Iris pigment epithelial cell (primary cell): ENCODE measurements at places on chromosomes 7 and 10.

DNA sequence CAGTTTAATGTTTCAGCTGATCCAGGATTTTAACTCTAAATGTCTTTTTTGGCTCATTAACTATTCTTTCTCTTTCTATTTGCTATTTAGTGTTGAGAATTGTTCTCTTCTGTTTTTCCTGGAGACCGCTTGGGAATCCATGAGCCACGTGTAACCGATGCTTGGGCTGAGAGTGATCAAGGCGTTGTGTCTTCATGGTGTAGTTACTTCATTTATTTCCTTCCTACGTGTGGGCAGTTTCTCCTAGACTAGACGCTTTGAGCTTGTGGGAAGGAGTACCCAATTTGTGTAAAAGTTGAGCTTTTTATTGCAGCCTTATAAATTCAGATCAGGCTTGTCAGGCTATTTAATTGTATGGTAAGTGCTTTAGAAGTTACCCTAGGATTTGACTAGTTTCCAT, 2.9 kb downstream of the EIF3B start:
- DNase-seq, result no peak

DNA sequence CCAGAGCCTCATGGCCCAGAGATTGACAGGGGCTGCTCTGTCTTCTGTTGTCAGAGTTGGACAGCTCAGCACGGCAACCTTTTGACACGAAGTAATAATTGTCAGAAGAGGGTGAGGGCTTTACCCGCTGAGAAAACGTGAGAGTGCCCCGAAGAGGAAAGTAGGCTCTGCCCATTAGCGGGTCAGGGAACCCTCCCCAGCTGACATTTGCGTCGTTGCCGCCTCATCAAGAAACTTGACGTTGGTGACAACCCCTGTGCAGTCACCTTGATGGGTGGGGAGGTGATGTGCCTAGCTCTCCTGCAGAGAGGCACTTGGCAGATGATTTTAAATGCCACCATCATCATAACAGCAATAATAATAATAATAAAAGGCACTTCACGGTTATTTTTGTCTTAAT, 202.1 kb downstream of the USP6NL start:
- no peak for DNase-seq

DNA sequence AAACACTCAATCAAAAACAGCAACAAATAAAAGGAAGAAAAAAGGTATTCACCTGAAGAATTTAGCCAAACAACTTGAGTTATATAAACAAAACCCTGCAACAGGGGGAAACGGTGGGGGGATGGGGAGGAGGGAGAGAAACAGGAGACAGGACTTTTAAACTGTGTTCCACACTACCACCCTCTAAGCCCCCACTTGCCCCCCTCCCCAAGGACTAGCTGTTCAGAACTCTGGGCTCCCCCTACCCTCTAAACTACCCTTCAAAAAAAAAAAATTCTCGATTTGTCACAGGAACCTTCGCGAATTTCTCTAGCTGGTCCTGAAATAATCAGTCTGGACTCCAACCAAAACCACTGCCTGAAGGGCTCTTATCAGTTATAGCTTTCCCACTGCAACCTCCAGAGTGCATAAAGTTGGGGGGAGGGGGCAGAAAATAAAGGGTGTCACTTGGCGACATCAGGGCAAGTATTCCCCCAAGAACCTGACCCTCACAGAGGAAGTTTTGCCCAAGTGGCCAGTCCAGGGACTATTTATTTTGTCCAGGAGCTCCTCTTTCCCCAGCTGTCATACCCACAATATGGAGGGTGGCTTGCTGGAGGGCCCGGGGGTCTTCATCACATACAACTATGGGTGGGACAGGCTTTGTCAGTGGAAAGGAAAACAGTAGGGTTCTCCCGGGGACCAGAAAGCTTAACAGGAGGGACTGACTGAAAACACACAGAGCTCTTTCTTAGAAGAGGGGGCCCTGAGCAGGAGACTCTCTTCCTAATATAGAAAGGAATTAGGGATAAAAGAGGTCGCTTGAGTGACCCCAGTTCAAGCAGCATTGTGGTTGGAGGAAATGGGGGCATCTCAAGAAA, 1.3 kb downstream of the UBE2H start:
- peak; percentile 28 for DNase-seq

DNA sequence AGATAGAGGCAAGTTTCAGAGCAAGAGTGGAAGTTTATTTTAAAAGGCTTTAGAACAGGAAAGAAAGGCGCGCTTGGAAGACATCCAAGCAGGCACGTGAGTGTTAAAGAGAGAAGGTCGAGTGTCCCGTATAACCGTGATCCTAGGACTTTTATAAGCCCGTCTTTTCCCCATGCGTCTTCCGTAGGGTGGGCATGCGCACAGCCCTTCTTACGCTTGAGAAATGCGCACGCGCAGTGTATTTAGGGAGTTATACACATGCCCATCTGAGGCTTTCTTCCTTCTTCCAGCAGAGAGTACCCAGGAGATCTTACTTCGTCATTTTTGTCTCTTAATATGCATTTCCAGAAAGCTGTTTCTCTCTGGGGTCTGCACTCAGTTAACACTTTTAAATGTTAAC, 52.4 kb downstream of the CALD1 start:
- DNase-seq, result peak; percentile 77

GRCh38 chr10:52483587-52483986, 169.5 kb downstream of the DKK1 start:
- DNase-seq, result peak; percentile 11

DNA sequence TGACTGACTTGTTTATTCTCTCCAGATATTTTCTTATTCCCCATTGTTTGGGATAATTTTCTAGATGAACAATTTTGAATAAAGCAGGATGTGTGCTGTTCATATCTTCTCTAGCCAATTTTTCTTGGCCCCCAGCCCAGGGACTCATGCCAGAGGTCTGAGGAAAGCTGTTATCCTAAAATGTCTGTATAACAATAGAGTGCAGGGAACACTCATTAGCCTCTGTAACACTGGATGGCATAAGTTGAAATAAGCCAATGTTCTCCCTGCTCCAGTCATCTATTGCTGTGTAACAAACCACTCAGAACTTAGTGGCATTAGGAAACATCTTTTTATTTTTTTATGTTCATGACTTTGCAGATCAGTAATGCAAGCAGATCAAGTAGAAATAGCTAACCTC, 121.7 kb upstream of the TRIM24 start:
- peak; percentile 23 for DNase-seq

DNA sequence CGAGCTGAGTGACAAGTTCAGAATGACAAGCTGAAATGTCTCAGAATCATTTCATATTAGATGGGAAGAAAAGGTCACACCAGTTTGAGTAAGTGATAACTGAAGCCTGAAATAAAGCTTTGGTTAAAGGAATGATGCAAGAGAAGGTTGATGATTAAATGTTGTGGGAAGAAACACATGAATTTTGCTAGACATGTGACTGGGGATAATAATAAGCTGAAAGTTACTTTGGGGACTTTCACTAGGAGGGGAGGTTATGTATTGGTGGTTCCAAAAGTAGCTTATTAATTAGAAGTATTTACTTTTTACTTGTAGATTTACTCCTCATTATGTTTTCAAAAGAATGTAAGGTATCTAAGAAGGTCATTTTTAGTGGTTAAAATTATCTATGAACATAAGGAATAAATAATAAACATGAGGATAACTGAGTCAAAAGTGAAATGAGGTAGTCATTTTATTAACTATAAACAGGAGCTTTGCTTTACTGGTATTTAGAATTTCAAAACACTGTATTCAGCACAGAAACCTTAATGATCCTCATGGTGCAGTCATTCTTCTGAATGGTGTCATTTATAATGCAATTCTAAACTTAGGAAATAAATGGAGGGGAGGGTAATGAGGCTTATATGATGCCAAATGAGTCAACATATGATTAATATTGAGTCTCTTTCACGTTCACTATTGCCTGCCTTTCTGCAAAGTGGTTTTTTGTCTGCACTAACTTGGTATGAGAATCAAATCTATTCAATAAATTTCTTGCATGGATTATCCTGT, 63.7 kb downstream of the PRKG1 start:
- DNase-seq, result peak; percentile 34

DNA sequence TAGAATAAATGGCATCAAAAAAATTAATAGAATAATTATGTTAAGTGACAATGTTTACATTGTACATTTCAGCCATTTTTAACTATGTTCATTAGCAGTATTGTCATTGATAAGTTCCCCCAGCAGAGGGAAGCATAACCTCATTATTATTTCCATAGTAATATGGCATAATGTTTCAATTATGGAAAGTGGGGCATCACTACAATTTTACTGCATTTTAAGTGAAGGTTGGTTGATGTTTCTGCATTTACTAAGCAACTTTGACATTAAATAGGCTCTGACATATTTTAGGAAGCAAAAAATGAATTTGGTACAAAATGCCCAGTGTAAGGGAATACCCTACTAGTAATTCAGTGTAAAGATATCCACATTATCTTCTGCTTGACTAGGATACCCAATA, 218.3 kb downstream of the SEMA3A start:
- peak; percentile 21 for DNase-seq

DNA sequence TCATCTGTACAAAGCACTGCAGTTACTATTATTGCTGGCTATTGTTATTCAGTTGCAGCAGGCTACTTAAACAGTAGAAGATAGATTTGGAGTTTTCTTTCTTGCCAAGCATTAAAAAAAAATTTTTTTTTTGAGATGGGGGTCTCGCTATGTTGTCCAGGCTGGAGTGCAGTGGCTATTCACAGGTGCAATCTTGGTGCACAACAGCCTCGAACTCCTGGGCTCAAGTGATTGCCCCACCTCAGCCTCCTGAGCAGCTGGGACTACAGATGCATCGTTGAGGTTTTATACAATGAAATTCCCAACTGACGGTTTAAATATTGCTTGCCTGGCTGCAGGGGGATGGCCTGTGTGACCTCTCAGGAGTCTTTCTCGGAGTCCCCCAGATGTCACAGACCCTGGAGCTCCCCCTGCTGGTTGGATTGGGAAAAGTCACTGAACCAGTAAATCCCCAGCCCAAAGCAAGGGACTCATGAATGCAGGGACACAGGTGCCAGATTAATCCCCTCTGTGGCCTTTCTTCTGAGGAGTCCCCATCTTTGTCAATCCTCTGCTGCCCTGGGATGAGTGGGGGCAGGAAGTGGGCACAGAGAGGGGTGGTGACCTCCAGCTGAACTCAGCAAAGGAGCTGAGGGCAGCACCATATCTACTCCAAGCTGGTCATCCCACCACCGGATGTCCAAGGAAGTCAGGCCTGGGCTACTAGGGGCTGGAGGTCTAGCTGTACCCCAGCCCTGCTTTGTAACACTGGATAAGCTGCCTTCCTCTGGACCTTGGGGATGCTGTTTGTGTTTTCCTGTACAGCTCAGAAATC, 149.6 kb downstream of the C10orf105 start:
- peak; percentile 28 for DNase-seq

GRCh38 chr10:123862421-123863182, 29.0 kb downstream of the CPXM2 start:
- DNase-seq, result no peak

GRCh38 chr7:76037310-76037709, 10.5 kb downstream of the STYXL1 start:
- DNase-seq, result peak; percentile 89

DNA sequence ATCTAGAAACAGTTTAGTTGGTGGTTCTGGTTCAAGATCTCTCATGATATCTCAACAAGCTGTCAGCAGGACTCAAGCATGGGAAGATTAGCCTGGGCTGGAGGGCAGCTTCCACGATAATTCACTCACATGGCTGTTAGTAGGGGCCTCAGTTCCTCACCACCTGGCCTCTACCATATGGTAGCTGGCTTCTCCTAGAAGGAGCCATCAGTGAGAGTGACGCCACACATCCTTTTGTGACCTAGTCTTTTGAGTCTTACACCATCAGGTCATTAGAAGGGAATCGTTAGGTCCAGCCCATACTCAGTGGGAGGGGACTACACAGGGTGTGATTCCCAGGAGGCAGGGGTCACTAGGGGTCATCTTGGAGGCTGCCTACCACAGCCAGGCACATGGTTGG, 239.3 kb upstream of the PLPP4 start:
- no peak for DNase-seq

DNA sequence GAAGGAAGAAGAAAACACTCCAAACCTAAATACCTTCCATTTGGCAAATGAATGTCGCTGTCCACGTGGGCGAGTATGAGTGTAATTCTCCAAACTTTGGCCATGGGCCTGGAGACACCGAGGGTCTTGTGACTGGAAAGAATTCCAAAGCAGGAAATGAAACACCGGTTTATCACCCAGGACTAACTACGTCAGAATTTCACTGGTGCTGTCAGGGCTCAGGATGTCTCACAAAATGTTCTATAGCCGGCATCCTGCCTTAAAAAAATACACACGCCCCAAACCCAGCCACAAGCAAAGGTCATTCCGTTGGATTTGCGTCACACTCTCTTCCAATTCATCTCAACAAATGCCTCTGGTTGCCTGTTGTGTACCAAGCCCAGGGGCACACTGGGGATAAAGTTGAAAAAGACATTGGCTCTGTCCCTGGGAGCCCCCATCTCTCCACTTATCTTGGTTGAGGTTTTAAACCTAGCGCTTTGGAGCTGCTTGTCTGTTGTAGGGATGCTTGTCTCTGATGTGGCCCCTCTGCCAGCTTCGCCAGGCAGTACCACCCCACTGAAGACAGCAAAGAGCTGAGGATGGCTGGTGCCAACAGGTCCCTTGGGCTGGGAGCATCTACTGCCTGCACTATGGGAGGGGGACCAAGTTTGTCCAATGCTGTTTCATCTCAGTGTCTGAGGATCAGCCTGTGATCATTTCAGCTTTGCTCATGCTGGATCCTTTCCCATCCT, 31.2 kb downstream of the GSTO2 start:
- DNase-seq, result peak; percentile 99

- DNase-seq, result no peak
These were observed 164.1 kb downstream of the EBF3 start for GRCh38 chr10:129799942-129800341.

DNA sequence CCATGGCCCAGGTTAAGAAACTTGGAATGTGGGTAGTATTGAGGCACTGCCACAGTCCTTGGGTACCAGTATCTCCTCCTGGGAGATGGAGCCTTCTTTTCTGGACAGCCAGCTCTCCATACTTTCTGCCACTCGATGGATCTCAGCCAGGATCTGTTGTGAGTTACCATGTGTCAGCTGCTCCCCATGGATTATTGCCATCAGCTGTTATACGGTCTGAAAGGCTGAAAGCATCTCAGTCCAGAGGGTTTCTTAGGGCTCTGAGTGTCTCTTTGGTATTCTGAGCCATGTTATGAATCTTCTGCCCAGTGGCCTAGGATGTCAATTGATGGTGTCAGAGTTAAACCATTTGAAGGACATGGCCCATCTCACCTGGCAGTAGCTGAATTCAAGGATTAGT, 197.5 kb downstream of the C7orf25 start:
- DNase-seq, result no peak

- DNase-seq, result peak; percentile 84
These were observed 97.4 kb upstream of the PDCD4 start for GRCh38 chr10:110774069-110775019.

GRCh38 chr10:82192665-82193064, 317.7 kb downstream of the NRG3 start:
- DNase-seq, result no peak

DNA sequence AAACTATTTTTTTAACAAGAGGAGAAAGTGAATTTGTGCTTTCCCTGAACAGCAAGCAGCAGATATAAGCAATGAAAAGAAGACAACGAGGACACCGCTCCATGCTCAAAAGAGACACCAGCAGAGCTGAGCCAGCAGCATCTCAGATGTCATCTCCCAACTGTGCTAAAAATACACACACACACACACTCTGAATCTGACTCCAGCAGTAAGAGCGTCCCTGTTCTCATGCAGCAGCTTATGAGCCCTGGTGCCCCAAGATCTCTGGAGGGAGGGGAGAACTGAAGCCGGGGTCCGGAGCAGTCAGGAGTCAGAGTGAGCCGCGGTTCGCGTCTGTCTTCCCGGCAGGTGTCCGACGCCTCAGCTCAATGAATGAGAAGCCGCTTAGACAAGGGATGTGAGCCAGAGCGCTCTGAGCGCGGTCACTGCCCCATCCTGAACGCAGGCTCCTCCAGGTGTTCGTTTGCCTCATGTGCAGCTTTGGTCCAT, 49.2 kb downstream of the SVIL start:
- no peak for DNase-seq
